ENCODE measurements at places on chromosomes 2 and 18.

DNA sequence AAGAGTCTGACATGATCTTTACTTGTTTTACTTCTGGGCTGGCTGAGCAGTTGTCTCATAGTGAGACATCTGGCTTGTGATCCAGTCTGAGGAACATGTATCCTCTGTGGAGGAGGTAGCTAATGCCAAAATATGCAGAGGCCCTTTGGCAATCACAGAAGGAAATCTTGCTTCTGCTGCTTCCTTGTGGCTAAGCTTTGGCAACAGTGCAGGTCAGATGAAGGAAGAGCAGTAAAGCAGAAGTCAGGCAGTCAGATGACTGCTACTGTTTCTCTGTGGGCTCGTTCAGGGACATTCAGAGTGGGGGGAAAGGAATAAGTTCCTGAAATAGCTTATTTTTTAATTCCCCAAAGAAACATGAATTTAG is 22.3 kb downstream of the DOK1 start:
- DNase-seq = no peak

DNA sequence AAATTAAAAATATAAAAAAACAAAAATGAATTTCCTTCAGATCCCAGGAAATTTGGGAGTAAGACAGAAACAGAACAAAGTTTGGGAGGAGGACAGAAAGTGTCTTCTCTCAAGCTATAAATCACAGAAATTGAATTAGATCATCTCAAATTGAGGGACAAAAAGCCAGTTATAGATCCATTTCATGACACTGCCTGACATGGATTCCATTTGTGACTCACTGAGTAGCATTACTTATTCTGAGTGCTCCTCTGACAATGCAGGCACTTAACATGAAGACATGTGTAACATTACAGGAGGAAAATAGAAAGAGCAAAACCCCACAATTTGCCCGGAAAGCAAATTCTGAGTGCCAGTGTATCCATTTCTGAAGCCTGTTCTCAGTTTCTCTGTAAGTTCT is 63.9 kb upstream of the CREB1 start:
- DNase-seq = no peak

DNA sequence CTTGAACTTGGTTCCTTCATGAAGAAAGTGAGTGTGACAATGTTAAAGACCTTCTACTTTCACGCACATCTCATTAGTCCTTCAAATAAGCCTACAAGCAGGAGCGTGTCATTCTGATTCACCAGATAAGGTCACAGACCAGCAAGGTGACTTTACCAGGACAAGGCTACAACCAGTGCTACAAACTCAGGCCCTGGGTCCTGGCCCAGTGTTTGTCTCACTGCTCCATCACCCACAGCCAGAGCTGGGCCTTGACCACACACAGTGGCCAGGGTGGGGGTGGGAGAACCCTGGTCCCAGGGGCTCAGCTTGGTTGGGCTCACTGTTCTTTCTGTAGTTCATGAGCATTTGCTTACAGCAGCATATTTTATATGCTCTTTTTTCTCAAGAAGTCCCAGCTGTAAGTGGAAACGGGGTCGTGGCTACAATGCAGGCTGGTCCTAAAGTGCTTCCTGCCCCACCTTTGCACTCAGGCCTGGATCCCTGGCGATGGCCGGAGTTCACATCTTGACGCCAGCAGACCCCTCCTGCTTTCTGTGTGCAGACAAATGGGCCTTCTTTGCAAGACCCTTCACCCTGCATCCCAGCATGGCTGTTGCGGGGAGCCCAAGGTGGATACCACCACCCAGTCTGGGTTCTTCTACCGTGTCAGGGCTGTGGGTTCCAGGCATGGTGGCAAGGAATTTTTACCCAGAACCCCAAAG is 153.6 kb upstream of the EPAS1 start:
- no peak for DNase-seq

DNA sequence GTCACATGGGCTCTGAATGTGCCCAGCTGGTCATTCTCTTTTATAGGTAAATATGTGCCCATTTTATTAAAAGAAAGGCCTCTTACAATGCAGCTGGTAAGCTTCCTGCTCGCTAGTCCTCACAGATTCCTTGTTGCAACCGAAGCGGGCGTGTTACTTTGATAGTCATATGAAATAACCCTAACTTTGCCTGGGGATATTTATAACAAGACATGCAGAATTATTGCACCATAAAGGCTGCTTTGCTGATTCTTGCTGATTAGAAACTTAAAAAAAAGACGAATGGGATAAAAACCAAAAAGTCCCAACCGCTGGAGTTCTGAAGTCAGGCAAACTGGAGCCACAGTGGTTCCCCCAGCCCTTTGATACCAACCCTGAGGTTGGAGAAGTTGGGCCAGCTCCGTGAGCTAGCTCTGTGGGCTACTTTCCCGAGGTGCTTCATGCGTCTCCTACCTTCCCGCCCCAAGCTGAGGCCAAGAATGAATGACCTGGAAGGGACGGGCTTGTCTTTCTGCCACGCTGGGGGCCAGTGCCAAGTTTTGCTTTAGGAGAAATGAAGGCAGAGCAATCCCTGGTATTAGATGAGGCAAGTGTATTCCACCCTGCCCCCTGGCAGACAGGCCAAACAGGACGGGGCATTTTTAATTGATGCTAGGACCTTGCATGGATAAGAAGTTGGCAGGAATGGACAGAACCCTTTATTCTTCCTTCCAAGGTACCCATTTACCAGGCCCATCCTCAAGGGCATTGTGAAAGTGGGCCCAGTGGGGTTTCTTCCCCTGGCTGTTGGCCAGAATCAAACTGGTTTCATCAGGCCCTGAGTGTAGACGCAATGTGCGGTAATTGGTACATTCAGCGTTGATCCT is 140.4 kb downstream of the KCTD1 start:
- no peak for DNase-seq

DNA sequence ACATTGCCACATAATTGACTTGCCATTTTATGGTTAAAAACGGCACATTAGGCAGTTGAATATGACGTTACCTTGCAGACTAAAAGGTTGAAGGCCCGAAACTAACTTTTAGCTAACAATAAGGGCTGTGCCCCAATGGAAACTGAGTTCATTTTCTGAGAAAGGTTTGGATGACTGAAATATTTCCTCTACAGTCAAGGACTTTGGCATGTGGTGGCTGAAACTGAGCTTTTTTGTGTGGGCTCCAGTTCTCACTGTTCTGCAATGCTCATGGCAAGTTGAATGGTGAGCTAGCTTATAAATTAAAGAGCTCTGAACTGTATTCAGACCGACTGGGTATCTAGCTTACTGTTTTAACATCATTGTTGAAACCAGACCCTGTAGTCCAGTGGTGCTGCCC is 23.8 kb upstream of the TXNDC2 start:
- no peak for DNase-seq

- peak; percentile 26 for DNase-seq
Measured at GRCh38 chr18:33781429-33781828, 203.4 kb downstream of the ASXL3 start.

DNA sequence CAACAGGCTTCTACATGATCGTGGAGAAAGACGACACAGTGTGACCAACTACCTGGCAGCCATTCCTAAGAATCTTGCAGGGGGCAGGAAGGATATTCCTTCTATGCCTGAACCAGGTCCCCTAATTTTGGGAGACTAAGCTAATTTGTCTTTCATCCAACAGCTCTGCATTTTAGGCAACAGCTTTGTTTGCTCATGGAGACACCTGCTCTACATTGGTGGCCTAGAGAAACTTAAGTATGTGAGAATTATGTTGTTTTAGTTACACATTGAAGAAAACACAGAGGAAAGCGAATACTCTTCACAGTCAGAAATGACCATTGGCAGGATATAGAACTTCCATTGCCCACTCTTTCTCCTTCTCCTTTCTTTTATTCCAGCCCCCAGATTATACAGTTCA is 75.2 kb downstream of the ASXL3 start:
- peak; percentile 38 for DNase-seq

DNA sequence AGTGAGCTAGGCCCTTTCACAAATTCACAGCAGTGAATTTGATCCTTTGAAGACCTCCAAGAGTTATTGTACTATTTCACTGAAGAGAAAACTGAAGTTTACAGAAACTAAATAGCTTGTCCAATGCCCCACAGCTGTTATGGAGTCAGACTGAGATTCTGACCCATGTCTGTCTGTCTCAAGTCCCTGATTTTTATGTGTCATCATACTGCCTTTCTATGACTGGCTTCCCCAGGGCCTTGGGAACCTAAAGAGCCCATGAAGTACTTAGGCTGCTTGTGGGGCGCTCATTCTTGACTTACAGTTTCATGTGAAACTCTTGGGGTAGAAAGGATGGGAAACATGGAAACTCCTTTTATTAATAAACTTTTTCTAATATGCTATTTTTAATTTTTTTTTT is 107.7 kb downstream of the ATL2 start:
- DNase-seq = no peak

GRCh38 chr2:212284166-212284565 is 254.4 kb downstream of the ERBB4 start:
- DNase-seq = no peak

DNA sequence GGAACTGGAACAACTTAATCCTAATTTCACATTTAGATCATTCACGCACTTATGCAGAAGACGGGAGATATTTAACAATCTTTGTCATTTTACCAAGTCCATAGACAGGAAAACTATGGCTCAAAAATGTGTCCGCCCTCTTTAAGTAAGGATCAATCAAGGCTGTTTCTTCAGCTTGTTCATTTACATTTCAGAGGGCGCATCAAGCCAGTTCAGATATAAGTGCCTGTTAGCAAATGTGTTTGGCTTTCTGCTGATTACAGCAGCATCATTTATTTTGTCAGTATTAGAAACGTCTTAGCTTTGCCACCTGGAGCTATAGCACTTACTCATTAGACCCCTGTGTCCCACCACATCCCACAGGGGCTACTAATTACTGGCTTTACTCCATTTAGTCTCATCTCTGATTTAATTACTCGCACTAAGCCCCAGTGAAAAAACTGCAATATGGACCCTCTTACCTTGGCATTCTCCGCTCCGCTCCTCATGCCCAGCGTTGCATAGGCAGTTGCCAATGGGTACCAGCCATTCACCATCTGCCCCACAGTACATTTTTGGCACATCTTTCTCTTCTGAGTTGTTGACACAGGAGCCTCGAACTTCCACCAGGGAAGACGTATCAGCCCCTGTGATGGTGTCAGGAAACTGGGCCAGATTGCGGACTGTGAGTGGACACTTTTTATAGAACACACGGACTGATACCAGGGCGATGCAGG is 8.7 kb downstream of the EPHA4 start:
- DNase-seq = peak; percentile 31

- DNase-seq = no peak
Measured at GRCh38 chr2:160794926-160795325, 301.3 kb upstream of the RBMS1 start.

DNA sequence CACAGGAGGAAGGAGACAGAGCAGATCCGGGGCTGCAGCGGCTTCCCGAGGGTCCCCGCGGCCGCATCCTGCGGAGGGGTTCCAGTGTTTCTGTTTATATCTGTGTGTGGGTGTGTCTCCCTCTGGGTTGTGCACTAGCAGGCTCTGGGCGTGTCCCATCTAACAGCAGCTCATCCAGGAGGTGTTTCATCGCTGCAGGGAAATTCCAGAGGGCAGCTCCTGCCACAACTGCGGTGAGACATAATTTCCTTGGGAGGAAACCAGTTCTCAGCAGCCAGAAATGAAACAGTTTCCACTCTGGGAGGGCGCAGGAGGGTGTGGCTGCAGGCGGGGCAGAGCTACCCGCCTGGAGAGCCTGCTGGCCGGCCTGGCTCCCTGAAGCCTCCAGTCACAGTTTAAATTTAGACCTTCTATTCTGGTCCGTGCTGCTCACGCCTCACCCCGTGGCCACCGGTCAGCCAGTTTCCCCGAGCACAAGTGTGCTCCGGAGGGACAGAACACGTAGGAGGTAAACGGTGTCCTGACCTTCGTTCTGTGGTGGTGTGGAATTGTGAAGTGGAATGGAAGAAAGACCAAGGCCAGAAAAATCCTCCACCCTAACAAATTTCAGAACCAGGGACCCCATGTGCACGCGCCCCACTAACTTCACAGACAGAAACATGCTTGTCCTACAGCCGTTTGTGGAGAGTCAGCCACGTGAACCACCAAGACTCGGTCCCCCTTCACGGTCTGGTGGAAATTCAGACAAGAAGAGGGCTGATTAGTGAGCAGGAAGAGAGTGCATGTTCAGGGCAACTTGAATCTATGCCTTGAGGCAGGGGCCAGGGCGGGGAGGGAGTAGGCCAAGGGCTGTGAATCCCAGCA is 50.2 kb downstream of the TEX44 start:
- peak; percentile 3 for DNase-seq

DNA sequence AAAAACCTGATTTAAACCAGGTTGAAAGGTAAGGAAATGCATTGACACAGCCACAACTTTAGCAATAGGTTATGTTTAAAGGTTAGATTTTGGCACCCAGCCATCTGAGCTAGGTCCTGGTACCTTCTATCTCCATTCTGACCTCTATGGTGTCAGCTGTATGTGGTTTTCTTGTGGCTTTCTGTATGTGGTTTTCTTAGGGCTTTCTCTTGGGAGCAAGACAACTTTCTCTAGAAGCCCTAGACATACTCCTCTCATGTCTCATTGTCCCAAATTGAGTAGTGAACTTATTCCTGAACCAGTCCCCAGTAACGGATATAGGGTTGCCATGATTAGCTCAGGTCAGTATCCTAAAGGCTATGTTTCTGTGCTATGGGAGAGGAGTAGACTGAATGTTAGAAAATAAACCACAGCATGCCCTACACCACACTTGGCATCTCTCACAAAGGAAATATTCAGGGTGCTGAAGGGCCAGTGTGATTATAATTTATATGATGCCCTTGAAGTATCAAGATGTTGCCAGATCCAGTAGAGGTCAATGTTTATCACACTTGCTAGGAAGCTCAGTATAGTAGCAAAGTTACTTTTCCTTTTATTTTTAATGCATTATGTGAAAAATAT is 176.1 kb downstream of the CAPN13 start:
- no peak for DNase-seq

- no peak for DNase-seq
Measured at GRCh38 chr2:143852759-143853158, 667.2 kb downstream of the ZEB2 start.

DNA sequence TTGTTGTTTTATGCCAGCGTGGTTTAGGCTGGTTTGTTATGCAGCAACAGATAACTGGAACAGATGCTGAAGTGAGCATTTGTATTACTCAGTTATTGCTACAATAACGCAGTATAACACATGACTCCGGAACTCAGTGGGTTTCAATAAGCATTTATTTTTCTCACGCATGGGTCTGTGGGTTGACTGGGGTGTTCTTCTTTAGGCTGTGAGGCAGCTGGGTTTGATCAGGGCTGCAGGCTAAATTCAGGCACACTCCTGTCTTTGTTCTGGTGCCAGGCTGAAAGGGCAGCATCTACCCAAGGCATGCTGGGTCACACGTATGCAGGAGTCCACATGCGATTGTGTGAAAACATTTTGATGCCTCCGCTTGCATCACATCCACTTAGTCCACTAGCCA is 3.8 kb upstream of the SLC1A4 start:
- DNase-seq = no peak
